ENCODE measurements at places on chromosomes 3 and 15.

DNA sequence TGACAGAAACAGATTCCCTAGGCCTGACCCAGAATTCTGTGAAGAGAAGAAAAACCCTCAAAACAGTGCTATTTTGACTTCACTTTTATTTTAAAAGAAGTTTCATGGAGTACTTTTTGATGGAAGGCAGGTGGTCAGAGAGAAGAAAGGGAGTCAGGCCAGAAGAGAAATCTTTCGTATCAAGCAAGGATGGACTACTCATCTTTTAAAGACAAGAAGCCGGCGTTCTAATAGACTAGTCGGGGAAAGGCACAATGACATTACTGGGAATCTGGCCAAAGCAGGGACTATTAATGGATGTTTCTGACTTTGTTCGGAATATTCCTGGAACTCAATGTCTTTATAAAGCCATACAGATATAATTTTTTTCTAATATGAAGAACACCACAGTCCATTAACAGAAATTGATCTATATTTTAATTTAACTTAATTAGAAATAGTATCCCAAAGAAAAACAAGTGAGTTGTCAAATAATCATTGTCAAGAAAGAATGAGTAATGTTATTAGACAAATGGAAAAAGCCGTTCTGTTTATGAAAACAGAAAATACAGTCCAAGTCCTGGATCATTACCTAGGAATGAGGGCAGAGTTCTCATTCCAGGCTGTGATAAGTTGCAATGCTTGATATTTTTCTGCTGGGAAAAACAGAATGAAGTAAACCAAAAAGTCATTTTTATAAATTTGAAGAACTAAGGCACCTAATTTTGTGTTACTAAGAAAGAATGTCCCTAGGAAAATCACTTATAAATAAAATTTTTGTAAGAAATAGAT is 23.7 kb upstream of the PCOLCE2 start:
- no peak for DNase-seq

DNA sequence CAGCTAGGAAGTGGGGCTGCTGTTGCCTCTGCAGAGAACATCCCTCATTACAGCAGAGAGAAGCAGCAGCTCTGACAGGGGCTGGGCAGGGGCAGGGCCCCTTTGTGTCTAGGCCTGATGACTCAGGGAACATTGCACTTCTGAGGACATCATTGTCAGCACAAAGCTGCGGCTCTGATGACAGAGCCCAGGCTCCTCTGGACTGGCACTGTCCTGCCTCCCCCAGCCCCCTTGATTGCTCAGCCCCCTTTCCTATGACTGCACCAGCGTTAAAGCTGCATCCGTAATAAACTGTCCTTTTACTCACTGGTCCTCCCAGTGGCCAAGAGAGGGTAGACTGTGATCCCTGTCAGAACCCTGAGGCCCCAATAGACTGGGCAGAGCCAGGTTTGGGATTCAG is 18.3 kb downstream of the TRH start:
- no peak for DNase-seq

GRCh38 chr3:151724576-151725562 is 8.9 kb upstream of the AADACL2 start:
- no peak for DNase-seq

DNA sequence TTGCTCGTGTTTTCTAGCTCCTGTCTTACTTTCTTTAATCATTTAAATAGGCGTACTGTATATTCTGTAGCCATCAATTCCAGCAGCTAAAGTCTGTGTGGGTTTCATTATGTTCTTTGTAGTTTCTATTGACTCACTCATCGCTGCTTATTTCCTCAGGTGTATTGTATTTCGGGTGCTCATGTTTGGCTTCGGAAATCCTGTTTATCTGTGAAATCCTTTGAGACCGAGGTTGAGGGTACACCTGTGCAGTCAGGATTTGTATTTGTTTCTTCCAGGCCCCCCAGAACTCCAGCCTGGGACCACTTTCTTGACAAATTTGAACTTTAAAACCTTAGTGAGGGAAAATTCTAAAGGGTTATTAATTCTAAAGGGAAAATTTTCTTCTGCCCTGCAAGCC is 2.0 kb upstream of the PAK2 start:
- DNase-seq, result no peak

DNA sequence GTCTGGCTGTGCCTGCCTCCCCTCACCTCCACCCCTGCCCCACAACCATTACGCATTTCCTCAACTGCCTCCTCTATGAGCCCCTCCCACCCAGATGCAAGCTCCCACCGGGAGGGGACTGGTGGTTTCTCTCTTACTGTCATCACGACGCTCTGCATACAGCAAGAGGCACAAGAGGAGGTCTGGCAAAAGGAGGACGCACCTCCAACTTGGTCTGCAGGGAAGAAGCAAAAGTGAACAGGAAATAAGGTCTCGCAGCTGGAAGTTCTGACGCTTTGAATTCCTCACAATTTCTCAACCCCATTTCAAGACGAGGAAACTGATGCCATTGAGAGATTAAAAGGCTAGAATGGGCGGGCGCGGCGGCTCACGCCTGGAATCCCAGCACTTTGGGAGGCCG is 42.3 kb upstream of the MUC4 start:
- DNase-seq, result no peak

GRCh38 chr3:136196064-136196400 is at the start of gene MSL2:
Gene MSL2, minus strand, starts transcription at chr3:136196335. Its CDS starts 1,222 bp downstream, at chr3:136195113.
- DNase-seq, result no peak

DNA sequence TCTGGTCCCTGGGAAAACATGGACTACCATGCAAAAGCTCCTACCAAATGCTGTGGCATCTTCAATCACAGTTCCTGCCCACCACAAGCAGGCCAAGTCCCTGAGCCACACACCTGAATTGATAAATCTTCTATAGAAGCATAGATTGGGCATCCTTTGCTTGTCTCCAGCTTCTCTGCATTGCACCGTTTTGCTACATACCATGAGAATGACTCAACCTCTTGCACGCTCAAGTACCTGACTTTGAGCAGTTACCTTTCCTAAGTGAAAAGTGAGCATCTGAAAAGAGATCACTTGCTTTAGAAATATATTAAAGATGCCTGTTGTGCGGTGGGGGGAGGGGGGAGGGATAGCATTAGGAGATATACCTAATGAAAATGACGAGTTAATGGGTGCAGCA is 31.3 kb downstream of the GATM start:
- no peak for DNase-seq

DNA sequence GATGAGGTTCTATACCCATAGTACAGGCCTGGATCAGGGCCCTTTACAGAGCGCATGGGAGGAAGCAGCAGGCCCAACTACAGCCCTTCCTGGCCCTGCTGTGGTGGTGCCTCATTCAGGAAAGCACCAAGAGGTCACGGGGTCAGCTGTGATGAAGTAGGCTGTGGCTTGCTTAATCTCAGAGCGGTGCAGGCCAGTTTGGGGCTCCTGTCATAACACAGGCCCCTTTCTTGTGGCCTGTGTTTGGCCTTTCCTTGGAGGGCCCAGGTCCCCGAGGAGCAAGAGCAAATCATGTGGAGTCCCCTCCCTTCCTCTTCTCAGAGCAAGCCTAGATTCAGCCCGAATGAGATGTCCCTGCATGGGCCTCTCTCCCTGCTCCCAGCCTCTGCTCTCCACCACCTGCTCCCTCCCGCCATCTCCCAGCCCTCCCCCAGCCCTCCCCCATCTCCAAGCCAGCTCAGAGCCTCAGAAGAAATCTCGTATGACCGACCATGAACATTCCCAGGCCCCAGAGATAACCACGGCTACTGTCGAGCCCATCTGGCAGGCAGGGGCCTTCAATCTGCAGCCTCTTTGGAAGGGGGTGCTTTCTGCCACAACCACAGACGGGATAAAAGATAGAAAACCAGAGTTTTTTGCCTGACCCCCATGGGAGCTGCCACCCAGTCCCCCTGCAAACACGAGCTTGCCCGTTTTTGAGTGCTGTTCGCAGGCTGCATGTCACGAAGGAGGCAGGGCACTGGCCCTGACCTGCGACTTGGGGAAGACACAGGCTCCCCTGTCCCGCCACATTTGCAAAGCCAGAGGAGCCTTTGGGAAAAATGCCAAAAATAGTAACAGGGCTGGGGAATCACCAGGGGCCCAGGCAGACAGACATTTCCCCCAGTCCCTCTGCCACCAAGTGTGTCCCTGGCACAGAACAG is 32.3 kb upstream of the DUSP7 start:
- no peak for DNase-seq

GRCh38 chr3:143163562-143164100 is 44.1 kb downstream of the CHST2 start:
- DNase-seq, result no peak

- DNase-seq, result no peak
These were observed 37.6 kb downstream of the AAGAB start for GRCh38 chr15:67216859-67217258.

DNA sequence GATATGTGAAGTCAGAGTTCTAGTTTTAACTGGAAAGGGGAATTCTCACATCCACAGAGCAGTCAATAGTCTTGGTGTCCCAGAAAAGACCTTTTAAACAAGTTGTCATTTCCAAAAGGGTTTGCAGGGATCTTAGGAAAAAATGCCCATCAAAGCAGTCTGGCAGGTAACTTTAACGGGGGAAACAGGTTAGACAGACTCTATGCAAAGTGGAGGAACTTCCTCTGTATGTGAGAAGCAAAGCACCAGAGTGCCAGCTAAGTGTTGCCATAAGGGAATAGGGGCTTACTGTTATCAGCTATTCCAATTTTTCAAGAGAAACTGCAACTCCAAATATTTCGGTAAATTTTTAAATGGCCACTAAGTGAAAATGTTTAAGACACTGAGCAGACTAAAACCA is 307.9 kb upstream of the MDFIC2 start:
- DNase-seq, result no peak

GRCh38 chr3:170128259-170128976 is 53.1 kb downstream of the PHC3 start:
- DNase-seq, result no peak

DNA sequence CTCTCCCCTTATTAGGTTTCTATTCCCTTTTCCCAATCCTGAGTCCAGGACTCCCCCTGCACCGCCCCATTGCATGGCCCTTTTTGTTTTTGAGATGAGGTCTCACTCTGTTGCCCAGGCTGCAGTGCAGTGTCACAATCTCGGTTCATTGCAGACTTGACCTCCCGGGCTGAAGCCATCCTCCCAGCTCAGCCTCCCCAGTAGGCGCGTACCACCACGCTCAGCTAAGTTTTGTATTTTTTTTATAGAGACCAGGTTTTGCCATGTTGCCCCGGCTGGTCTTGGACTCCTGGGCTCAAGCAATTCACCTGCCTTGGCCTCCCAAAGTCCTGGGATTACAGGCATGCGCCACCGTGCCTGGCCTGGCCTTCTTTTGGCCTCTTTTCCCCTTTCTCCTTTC is 29.3 kb downstream of the PDIA5 start:
- DNase-seq, result no peak

- no peak for DNase-seq
These were observed 33.6 kb downstream of the HHLA2 start for GRCh38 chr3:108329947-108330346.

DNA sequence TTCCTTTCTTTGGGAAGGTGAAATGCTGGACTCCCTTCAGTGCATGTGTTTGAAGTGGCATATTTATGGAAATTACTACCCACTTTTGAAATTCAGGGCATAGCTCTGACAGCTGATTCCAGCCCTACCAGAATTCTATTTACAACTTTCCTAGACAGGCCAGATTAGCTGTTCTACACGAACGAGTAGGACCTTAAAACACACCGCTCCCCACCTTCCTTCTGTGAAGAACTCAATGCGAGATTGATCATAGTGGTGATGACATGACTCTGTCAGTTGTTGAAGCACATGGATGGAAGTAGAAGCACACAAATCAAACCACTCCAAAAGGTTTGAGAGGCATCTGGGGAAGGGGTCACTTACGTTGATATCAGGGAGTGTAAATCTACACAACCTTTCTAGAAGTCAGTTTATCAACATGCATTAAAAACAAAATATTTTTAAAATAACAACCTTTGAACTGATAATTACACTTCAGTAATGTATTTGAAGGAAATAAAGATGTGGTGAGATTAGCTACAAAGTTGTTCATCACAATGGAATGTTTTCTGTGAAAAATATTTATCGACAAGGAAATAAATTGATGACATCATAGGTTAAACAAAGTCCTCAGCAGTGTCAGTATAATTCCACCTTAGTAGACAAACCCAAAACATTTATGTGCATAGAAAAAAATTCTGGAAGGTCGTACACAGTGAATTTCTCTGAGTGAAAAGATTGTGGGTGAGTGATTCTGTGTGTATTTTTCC is 29.8 kb downstream of the RARB start:
- DNase-seq, result no peak

DNA sequence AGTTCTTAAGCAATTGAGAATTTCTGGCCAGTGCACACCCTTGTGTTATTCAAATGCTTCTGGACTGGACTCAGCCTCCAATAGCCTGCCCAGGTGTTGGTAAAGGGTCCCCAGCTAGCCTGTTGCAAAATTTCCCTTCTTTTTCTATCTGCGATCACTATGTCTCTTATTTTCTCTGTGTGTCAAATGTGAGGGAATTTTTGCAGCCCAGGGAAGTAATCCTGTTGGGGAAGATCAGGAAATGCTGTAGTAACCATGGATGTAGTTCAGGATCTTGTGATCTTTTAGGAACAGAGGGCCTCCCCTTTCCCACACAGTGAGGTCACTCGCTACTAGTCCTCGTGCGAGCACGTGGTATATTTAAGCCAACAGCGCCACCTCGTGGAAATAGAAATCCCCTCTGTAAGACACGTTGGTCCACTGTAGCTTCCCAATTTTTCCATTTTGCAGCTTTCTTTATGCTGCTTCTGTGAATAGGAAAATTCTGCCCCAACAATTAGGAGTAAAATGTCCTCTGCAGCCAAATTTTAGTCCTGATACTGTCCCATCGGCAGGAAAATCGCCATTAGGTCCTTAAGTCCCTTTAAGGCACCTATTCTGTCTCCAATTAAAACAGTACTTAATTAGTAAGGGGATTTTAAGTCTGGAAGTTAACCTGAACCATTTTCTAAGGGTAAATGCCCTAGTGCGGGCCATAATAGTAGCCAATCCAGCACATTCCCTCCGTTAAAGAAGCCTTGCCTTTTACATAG is 4.0 kb upstream of the SMCO1 start:
- no peak for DNase-seq

DNA sequence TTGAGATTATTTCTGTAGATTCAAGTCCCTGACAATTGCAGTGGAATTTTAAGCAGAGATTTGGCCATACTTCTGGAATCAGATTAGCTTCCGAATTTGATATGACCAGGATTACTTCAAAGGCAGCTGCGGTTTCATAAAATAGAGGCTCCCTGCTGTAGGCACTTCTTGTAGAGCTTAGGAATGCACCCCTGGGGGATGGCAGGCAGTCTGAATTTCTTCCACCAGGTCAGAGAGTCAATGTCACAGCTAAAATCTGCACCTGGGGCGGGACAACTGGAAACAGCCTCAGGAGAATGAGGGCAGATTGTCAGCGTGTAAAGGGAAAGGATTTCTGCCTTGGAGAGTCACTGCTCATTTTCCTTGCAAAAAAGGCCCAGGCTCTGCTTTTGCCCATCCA is 182.6 kb downstream of the ARRDC4 start:
- DNase-seq, result no peak

- no peak for DNase-seq
These were observed 404.5 kb downstream of the PDCD6IP start for GRCh38 chr3:34202975-34203374.

GRCh38 chr15:75153565-75154276 is 48.0 kb upstream of the C15orf39 start:
- DNase-seq, result no peak

DNA sequence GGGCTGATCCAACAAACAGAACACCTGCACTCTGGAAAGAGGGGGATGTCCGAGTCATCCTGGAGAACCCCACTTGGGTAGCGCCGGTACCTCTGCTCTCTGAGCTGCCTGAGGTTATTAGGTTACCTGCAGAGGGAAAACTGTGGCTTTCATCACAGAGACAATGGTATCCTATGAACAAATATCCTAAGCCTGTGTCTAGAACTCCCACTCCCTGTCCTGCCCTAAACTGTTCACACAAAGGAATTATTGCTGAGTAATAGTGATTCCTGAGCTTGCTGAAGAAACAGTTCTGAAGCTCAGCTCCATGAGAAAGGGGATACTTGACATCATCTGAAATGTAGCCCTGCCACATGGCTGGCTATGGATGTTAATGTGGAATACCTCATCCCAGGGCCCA is 31.9 kb upstream of the WNT5A start:
- no peak for DNase-seq
